Fibroblast of lung (primary cell): ENCODE measurements at places on chromosomes 12 and 14.

- no peak for DNase-seq
Measured at GRCh38 chr14:90836692-90837063, 20.4 kb upstream of the TTC7B start.

DNA sequence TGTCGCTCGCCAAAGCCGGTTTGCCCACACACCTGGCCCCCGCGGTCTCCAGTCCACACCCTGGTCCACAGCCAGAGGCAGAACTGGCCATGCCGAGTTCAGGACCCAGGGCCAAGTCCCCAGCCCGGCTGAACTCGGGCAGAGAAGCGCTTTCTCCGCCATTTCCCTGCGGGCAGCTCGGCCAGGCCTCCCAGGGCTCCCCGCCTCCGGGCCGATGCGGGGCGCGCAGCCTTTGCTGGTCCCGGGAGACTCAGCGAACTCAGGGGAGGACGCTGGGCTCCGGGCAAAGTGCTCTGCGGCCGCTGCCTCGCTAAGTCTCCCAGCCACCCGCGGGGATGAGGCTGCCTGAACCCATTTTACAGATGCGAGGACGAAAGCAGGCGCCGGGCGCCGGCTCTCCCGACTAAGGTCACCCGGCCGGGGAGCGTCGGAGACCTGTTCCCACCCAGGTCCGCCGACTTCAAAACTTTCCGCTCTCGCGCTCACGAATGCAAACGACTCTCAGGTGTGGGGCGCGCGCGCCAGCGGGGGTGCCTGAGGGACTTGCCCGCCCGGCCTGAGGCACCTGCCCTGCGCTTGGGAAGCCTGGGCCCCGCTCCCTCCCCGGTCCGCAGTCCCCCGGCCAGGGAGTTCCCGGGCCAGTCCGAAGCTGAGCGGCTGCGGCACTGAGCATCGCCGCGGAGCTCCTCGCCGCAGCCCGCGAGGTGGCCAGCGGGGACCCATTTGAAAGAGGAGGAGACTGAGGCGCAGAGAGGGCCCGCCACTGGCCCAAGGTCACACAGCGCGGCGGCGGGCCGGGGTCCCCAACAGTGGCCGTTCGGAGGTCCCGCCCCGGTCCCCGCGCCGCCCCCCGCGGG is 627 bp downstream of the TESC start:
- DNase-seq: no peak

DNA sequence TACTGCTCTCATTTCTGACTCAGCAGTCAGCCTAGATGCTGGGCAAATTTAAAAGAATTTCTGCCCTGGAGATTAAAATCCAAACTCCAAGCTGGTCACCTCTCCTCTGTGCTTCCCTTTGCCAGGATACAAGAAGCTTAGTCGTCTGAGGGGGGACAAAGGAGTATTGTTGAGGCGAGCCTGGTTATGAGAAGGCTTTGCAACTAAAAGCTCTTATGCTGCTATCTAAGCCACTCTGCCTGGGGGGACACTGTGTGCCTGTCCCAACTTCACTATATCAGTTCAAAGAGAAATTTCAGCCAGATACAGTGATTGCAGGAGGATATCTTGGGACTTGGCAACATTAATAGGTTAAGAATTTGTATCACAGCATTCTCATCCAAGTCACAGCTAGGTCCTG is 10.8 kb upstream of the PLEKHH1 start:
- no peak for DNase-seq

- peak; percentile 84 for DNase-seq
Measured at GRCh38 chr12:11580125-11580751, 69.2 kb upstream of the ETV6 start.

- no peak for DNase-seq
Measured at GRCh38 chr14:87411370-87411769, 581.6 kb downstream of the GALC start.

GRCh38 chr12:51600721-51601120 is 9.7 kb downstream of the SCN8A start:
- DNase-seq: no peak

GRCh38 chr12:6266971-6267721 is 43.3 kb upstream of the PLEKHG6 start:
- DNase-seq: peak; percentile 45
